NCI-H524 treated with DMSO at 0.1 percent for 48 hours (cell line): ENCODE measurements at places on chromosomes 4 and X.

- no peak for DNase-seq
Observed at GRCh38 chrX:68982476-68982875, 153.7 kb downstream of the EFNB1 start.

DNA sequence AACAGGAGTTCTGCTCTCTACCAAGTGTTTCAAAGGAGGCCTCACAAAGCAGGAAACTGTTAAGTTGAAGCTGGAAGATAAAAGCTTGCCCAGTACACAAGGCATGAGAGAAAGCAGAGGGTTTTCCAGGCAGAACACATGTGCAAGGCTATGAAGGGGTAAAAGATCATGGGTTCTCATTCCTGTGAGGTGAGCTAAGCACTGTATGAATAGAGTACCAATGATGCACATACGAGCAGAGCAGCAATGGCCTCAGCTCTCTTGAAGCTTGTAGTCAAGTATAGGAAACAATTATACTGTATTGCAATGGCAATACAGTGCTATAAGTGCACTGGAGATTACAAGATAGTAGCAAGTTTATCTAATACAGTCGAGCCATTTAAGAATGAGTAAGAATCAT is 18.0 kb downstream of the TTC29 start:
- DNase-seq: no peak

DNA sequence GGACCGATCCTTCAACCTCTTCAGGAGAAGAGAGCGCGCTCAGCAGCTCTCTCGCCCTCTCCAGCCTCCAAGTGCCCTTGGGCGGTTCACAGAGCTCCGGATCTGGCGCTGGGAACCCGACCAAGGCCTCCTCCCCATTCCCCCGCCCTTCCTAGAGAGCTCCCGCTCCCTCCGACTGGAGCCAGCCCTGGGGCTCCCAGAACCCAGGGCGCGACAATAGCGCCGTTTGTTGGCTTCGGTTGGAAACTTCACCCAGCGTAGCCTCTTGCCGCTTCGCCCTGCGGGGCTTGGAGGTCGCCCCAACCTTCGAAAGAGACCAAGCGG is 3.1 kb upstream of the SOX3 start:
- DNase-seq: no peak

GRCh38 chr4:163665521-163666331 is 171.2 kb downstream of the TMA16 start:
- no peak for DNase-seq

DNA sequence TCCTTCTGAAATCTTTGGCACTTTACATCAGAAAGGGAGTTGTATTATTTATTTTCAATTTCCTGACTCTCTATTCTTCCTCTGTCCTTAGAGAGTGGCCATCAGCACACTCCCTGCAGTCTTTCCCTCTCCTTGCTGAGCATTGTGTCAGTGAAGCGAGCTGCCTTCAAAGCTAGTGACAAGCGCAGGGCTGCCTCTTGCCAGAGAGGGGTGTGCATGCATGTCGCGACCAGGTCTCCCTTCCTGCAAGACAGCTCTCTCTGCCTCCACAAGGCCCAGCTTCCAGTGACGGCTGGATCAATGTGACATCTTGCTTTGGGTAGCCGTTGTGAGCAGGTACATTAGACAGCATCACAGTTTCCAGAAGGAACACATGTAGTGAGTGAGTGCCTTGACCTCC is 810.9 kb upstream of the TENM3 start:
- DNase-seq: no peak

- DNase-seq: no peak
Observed at GRCh38 chr4:37629713-37630112, 56.5 kb downstream of the RELL1 start.

DNA sequence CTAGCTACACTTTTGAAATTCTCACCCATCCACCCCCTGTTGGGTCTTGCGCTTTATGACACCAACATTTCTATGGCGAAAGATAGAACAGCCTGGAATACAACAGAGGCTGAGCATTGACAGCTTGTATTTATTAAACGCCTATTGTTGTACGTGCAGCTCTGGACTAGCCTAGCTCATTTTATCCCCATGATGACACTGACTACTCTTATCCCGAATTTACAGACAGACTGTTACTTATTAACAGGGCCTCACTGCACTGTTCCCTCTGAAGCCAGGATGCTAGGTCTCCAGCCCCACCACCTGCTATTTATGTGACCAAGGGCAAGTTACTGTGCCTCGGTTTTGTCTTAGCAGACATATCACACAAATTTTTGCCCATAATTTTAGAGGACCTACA is 1.0 kb upstream of the RFC1 start:
- no peak for DNase-seq

- no peak for DNase-seq
Observed at GRCh38 chr4:18401425-18401824, 379.9 kb upstream of the LCORL start.

DNA sequence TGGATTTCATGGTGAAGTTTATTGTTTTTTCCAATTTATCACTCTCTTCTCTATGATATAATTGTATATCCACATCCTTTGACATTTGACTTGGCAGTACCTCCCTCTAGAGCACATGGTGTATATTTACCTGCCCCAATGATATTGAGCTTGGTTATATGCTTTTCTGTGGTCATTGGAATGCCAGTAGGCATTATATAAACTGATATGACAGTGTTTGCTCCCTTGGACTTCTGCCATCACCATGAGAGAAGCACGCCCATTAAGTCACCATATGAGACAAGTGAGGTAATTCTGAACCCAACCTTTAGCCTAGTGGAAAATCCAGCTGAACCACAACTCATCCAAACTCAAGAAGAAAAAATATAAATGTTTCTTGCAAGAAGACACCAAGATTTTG is 2761.5 kb downstream of the ARAP2 start:
- DNase-seq: no peak

GRCh38 chrX:31423609-31424189 is 351.9 kb upstream of the FTHL17 start:
- DNase-seq: no peak

DNA sequence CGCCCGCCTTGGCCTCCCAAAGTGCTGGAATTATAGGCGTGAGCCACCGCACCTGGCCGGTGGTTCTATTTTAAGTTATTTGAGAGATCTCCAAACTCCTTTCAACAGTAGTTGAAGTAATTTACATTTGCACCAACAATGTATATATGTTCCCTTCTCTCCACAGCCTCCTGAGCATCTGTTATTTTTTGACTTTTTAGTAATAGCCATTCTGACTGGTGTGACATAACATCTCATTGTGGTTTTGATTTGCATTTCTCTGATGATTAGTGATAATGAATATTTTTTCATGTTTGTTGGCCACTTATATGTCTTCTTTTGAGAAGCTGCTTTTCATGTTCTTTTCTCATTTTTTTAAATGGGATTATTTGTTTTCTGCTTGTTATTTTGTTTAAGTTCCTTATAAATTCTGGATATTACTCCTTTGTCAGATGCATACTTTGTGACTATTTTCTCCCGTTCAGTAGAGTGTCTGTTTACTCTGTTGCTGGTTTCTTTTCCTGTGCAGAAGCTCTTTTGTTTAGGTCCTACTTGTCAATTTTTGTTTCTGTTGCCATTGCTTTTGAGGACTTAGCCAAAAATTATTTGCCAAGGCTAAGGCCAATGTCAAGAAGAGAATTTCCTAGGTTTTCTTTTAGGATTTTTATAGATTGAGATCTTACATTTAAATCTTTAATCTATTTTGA is 213.2 kb downstream of the ARHGAP24 start:
- DNase-seq: no peak

GRCh38 chr4:27148211-27148895 is 287.7 kb downstream of the STIM2 start:
- no peak for DNase-seq

- DNase-seq: no peak
Observed at GRCh38 chrX:40047485-40047884, 50.3 kb downstream of the BCOR start.

DNA sequence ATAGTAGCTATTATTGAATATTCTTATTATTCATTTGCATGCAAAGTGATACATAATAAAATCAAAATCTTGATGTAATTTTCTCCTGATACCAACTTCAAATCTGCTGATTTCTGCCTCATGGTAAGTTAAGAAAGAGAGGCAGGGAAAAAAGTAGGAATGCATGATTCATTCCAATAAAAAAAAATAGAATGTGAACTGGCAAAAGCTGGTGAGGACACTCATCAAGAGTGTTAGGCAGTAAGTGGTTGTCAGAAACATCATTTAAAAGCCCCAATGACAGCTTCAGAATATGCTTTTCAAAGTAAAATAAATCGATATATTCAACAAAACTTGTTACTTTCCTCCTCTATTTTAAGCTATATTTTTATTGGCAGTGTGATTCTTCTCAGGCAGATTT is 979.1 kb downstream of the TECRL start:
- DNase-seq: no peak

DNA sequence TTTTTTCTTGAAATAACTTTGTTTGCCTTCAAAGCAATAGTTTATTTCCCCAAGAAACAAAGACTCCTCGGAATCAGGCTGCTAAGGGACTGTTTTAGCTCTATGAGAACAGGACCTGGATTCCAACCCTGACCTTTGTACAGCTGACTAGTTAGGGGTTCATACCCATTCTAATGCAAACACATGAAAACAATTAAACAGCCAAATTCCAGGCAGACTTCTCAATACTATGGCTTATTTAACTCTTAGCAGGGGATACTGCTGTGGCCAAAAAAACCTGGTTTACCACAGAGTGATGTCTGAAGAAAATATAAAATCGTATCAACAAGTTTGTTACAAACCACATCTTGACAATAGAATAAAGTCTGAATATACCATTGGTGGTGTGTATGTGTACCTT is 129.6 kb upstream of the INTU start:
- no peak for DNase-seq

DNA sequence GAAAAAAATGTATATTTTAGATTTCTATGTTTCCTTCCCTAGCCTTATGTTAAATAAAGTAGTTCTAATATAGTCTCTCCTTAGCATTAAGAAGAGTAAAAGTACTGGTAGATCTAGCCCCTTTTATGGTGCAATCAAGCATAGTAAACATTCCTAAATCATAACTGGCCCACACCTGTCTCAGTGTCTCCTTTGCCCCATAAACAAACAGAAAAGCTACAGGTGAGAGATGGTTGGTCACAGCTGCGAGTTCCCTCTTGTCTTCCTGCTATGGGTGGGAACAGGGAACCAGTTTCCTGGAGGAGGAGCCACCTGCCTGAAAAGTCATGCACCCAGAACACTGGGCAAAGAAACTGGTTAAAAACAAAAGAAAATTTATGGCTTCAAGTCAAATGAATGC is 16.6 kb downstream of the SOWAHB start:
- DNase-seq: no peak

DNA sequence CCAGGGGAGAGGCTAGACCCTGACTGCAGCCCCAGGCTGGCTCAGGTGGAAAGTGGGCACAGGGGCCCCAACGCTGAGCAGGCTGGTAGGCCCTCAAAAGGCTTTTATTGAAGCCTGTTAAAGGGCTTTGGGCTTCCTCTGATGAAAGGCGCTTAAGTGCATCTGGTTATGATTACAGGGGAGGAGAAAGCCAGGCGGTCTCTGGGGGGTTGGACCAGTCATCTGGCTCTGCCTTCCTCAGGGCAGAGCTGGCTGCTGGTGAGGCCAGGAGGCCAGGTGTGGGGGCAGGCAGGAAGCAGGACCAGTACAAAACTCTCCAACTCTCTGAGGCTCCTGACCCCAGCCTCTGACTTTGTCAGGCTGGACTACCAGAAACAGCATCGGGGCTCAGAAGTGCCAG is 68.8 kb upstream of the BCOR start:
- DNase-seq: peak; percentile 59

DNA sequence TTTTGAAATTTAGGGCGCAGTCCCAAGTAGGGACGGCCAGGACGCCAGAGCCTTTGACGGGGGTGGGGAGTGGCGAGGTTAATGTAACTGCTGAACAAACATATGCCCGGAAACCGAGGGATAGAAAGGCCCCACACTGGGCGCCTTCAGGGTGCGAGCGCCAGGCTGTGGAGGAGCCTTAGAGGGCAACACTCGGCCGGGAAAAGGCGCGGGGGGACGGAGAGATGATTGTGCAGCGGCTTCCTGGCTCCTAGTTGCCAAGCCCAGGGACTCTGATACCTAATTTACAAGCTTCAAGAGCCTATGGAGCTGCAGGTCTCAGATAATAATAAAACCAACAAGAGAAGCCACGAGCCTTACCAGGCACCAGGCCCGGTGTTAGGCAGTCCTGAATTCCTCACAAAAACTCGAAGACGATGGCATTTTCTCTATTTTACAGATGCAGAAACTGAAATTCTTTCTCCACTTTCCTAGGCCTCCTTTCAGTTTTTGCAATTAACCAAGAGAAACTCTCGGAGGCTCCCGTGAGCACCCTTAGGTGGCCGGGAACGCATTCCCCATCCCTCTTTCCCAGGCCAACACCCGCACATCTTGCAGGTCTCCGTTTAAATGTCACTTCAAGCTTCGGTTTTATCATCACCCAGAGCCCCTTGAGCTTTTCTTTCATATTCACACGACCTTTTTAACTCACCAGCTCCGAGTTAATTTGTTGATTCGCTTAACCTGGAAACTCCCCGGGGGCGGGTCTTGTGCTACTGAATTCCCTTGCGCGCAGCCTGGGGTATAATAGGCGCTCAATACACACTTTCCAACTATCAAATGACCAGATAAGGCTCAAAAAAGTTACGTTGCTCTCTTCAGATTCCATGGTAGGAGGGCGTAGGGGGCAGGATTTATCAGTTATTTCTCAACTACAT is 6.4 kb upstream of the GSX2 start:
- no peak for DNase-seq

DNA sequence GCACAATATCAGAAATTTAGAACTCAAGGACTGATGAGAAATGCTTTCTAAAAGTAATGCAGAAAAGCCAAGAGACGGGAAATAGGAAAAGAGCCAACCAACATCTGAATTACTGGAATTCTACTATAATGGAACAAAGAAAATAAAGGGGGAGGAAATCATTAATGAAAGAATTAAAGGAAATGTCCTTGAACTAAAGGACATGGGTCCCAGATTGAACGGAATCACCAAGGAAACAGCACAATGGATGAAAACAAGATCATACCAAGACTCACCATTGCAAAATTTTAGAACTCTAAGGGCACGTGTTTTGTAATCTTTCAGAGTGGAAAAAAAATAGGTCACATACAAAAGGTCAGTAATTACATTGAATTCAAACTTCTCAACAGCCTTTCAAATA is 35.9 kb downstream of the HPGDS start:
- DNase-seq: no peak

DNA sequence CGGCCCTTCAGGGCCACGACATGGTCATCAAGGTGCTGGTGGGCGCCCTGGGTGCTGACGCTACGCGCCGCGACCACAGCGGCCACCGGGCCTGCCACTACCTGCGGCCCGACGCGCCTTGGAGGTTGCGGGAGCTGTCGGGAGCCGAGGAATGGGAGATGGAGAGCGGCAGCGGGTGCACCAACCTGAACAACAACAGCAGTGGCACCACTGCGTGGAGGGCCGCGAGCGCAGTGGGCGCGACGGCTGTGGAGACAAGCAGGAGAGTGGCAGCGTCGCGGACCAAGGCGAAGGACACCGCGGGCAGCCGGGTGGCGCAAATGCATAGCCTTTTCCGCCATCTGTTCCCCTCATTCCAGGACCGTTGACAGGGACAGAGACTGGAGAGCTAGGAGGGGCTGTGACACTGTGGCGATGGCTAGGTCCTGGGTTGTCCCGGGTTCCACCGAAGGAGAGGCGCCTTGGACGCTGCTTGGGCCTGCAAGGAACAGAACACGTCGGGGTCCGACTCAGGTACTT is 919 bp downstream of the SOWAHD start:
- DNase-seq: no peak

- no peak for DNase-seq
Observed at GRCh38 chrX:72258174-72258573, 18.9 kb downstream of the RPS4X start.
